Hematopoietic multipotent progenitor cell (in vitro differentiated cells): ENCODE measurements at places on chromosomes 12 and 14. TPM values are rescaled to one million over a fixed set of nuclear protein-coding genes. Genes with fewer than 3 reads are reported as not detected.
A peak's percentile ranks its signal among the peaks of the same experiment; 100 is the strongest.

The GPR84 gene
- total RNA-seq = 0.81 TPM

GRCh38 chr14:69263364-69263763, 3.4 kb downstream of the GALNT16 start:
- DNase-seq = no peak

DNA sequence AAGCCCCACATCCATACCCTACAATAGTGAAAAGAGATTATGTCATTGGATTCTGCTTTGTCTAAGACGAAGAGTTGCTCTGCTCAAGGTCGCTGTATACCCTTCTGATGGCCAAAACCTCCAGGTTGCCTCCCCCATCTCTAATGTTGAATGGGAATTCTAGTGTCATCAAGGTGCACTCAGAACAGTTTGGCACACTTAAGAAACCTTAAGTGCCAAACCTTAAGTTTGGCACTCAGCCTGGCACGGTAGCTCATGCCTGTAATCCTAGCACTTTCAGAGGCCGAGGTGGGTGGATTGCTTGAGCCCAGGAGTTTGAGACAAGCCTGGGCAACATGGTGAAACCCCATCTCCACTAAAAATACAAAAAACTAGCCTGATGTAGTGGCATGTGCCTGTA, 1245.6 kb upstream of the SEL1L start:
- no peak for DNase-seq

- DNase-seq = no peak
Measured at GRCh38 chr12:129659961-129660622, 243.7 kb downstream of the TMEM132D start.

The ITGA7 gene
- total RNA-seq = 1.1 TPM

The ERH gene
- 54.4 TPM for total RNA-seq

- DNase-seq = no peak
Measured at GRCh38 chr14:85037411-85037810, 492.5 kb upstream of the FLRT2 start.

DNA sequence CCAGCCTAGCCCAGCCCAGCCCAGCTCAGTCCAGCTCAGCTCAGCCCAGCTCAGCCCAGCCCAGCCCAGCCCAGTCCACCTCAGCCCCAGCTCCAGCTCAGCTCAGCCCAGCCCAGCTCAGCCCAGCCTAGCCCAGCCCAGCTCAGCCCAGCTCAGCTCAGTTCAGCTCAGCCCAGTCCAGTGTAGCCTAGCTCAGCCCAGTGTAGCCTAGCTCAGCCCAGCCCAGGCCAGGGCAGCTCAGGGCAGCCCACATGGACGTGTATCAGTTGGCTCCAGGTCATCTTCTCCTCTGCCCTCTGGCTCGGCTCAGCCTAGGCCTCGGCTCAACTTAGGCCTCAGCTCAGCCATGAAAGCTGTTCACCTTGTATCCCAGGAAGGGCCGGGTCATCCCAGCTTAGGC, 64.7 kb downstream of the TMEM121 start:
- DNase-seq = no peak

- no peak for DNase-seq
Measured at GRCh38 chr12:113271853-113272561, 50.7 kb downstream of the TPCN1 start.

GRCh38 chr12:7096979-7097378, 4.7 kb upstream of the C1R start:
- DNase-seq = no peak

- DNase-seq = peak; percentile 53
Measured at GRCh38 chr12:55681142-55682077, 26.3 kb downstream of the ITGA7 start.

The PDE3A gene
- 0.81 TPM for total RNA-seq

GRCh38 chr12:11204173-11204572, 17.4 kb upstream of the TAS2R42 start:
- no peak for DNase-seq

The CDKL1 gene
- 6.5 TPM for total RNA-seq

- no peak for DNase-seq
Measured at GRCh38 chr12:50387972-50388478, 8.4 kb downstream of the FAM186A start.

DNA sequence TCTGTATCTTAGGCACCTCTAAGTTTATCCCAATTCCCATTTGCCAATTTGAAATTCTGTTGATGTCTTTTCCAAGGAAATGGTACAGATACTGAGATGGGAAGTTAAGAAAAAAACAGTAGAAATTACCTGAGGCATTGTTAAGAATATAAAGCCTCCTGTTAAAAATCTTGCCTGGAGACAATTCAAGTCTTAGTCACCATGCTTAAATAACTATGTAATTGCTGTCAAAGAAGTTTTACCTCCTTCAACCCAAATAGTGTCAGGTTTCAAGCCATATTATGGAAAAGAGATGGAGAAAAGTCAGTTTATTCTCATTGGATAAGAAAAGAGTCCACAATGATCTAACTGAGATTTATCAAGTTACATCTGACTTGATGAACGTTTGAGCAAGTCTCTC, 974.7 kb downstream of the GALC start:
- DNase-seq = no peak

- DNase-seq = peak; percentile 25
Measured at GRCh38 chr14:81157431-81157830, 63.3 kb downstream of the GTF2A1 start.

DNA sequence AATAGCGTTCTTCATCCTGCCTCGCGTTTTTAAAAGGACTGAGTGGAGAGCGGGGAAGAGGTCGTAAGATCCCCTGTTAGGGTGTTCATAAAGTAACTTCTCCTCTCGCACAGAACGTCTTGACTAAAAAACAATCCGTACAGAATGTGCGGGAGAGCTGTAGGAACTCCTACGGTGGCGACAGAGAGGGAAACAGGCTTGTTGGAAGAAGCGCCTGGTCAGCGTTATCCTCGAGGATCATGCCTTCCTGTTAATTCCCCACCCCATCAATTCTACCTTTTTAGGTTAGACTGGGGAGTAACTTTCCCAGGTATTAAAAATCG, 399 bp upstream of the WASHC4 start:
- DNase-seq = no peak

The BATF gene
- 24.2 TPM for total RNA-seq

The STAC3 gene
- 1.1 TPM for total RNA-seq

DNA sequence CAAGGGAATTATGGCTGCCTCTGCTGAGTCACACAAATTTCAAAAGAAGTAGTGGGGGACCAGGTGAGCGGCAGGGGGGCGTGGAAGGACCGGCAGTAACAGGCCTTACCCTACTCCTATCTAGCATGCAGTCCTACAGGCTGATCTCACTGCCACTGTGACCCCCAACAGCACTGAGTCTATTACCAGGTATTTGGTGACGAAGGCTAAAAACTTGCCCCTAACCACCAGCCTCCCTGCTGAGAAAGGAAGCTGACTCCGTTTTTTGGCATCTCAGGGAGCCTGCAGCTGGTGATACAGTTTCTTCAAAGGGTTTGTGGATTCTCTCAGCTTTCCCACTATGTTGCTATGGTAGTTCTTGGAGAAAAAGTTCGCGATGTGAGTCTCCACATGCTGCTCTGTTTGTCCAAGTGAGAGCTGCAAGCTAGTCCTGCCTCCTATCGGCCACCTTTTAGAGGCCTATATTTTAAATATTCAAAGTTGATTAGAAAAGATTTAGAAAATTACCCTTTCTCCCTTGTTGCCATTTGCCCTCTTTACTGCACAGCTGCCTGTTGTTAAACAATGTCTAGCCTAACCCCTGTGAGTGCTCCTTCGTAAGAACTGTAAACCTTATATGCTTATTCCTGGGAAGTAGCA, 57.1 kb upstream of the SLCO1B1 start:
- no peak for DNase-seq

DNA sequence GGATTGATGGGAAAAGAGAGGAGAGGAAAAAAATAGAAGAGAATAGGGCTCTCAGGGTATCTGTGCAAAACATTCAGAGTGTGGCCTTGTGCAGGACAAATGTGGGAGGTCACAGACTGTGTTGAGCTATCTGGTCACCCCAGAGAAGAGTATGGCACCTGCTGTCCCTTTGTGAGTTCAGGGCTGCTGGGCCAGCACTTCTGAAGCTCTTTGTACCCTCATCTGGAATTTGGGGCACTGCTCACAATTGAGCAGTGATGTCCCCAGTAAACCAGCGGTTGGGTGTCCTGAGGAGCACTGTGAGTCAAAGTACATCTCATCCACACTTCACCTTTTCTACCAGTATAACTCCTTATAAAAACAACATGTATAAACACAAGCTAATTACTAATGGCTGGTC, 2.6 kb upstream of the KRT81 start:
- DNase-seq = no peak

The ALG10 gene
- total RNA-seq = 24.8 TPM

- DNase-seq = no peak
Measured at GRCh38 chr12:25377469-25378177, 126.9 kb upstream of the KRAS start.

The TSHR gene
- total RNA-seq = not detected

DNA sequence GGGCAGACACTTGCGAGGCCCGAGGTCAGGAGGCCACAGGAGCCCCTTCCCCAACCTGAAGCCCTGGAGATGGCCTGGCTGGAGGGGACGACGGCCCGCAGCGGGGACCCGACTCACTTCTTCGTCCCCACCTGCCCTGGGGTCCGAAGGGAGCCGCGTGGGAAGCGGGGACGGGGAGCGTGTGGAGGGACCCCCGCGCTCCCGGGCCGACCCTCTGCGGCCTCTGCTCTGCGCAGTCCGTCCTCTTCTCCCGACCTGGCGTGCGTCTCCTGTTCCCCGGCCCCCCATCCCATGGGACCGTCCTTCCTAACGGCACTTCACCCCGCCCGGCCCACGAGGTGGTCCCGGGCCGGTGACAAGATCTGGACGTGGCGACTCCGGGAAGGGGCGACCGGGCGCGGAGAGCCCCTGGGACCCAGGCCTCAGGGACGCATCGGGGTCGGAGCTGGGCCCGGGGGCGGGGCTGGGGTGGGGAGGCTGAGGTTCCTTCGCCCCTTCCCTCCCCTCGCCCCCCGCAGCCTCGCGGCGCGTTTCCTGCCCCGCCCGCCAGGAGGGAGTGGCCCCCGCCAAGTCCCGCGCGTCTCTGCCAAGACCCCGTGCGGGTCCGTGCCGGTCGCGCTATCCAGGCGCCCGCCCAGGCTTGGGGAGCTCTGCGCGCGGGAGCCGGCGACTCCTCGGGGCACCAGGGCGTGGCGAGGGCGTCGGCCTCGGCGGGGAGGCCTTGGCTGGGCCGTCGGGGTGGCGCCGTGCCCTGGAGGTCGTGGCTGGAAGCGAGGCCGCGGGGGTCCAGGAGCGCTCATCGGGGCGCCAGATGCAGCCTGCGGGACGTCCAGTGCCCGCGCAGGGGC, 97.1 kb downstream of the TNFAIP2 start:
- peak; percentile 28 for DNase-seq

The PAN2 gene
- 61.1 TPM for total RNA-seq

The IRAK3 gene
- total RNA-seq = 28.3 TPM

The RBP5 gene
- total RNA-seq = under 0.01 TPM

The TRIAP1 gene
- 9.4 TPM for total RNA-seq

The CHGA gene
- not detected for total RNA-seq

The MIA2 gene
- 7.8 TPM for total RNA-seq

The SERPINA5 gene
- not detected for total RNA-seq

The DEGS2 gene
- total RNA-seq = 12.4 TPM

DNA sequence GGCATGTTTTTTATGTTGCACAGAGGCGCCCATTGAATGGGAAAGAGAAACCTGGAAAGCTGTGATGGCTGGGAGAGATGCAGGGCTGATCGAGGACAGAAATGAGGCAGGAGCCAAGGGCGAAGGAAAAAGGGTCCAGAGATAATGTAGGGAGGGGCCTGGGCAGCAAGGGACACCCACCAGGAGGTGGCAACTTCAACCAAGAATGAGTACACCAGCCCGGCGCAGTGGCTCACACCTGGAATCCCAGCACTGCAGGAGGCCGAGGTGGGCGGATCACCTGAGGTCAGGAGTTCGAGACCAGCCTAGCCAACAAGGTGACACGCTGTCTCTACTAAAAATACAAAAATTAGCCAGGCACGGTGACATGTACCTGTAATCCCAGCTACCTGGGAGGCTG, 4.0 kb downstream of the SSH1 start:
- DNase-seq = no peak

GRCh38 chr12:100521958-100522357, 48.3 kb downstream of the NR1H4 start:
- no peak for DNase-seq

The TTC5 gene
- total RNA-seq = 24.0 TPM

The HOXC10 gene
- total RNA-seq = not detected

DNA sequence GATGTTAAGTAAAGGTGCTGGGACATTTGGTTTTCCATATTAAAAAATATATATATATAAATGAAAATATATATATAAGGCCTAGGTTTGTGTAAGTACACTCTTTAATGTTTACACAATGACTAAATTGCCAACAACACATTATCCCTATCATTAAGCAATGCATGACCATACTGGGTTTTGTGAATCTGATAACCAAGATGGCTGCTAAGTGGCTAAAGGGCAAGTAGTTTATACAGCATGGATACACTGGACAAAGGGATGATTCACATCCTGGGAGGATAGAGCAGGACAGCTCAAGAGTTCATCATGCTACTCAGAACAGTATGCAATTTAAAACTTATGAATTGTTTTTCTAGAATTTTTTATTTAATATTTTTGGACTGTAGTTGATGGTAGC, 89.3 kb downstream of the FIGNL2 start:
- DNase-seq = no peak

The KIF26A gene
- 0.27 TPM for total RNA-seq

DNA sequence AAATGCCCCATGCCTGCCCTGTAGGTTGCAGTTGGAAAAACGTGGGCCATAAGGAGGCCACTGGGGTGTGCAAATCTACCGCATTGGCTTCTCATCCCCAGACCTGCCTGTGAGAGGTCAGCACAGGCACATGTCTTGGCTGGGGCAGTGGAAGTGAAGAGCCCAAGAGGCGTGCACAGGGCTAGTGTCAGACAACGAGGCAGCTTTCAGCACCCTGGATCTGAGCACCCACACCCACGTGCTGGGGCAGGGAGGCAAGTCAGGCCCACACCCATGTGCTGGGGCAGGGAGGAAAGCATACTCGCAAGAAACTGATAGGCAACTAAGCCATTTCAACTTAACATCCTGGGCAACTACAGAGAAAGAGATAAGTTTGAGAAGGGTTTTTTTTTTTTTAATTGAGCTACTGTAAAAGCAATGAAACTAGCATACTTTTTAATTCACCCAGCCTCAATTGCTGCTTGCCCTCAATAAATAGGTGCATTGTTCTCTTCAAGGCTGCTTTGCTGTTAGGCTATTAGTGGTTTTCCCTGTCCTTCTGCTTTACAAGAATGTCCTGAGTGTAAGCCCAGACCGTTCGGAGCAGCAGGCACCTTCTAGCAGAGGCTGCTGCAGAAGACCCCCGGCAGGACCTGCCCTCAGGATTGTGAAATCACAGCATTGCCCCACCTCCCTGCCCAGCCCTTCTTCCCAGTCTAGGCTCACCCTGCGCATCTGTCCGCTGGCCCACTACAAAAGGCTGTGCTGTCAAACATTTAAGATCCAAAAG, 355.3 kb upstream of the FKBP4 start:
- no peak for DNase-seq

The TMEM30B gene
- 0.54 TPM for total RNA-seq

The NPAS3 gene
- total RNA-seq = 0.27 TPM

The KRT83 gene
- not detected for total RNA-seq

- no peak for DNase-seq
Measured at GRCh38 chr12:119415714-119416113, 81.2 kb downstream of the CCDC60 start.
